ENCODE measurements at places on chromosomes 7 and 10. TPM values are rescaled to one million over a fixed set of nuclear protein-coding genes. Genes with fewer than 3 reads are reported as not detected.
A peak's percentile ranks its signal among the peaks of the same experiment; 100 is the strongest.

DNA sequence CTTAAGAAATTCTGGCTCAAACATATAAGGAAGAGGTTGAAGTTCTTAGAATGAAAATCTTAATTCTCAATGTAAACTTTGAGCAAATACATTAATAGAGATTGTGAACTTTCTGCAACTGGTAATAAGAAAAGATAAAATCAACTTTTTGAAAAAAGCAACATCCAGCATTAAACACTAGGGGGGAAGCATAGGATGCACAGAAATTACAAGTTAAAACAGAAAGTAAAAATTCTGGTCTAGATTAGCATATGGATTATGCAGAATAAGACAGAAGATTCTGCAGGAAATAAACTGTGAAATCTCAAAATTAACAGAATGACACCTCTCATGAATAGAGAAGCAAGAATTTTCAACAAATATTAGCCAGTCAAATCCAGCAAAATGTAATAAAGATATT, 38.0 kb upstream of the CAV2 start:
- no peak for DNase-seq

GRCh38 chr10:8130973-8131911, 76.8 kb downstream of the GATA3 start:
- no peak for DNase-seq

GRCh38 chr7:46281071-46281470, 360.0 kb upstream of the IGFBP3 start:
- DNase-seq = peak; percentile 18

DNA sequence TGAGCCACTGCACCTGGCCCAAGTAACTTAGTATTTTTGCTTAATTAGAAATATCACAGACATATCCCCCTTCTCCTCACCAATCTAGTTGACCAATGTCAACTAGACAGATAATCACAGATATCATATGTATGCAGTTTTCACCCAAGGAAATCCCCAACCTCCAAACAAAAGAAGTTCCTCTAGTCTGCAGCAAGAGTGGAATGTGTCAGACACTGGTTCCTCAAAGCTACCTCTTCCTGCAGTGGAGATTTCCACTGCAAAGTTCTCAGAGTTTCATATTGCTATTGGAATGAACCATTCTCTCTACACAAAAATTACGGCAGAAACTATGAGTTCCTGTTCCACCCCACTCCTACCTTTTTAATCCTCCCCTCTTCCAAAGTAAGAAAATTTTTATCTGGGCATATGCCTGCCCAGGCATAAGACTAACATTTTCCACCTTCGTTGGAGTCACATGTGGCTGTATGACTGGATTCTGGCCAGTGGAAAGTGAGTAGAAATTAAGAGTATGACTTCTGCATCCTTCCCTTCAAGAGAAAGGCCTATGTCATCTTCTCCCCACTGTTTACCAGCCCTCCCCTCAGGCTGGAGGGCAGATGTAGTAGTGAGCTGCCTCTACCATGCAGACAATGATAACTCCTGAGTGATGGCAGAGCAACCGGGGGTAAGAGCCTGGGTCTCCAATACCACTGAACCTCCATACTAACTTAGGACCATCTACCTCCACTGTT, 103.0 kb downstream of the MYOF start:
- no peak for DNase-seq

DNA sequence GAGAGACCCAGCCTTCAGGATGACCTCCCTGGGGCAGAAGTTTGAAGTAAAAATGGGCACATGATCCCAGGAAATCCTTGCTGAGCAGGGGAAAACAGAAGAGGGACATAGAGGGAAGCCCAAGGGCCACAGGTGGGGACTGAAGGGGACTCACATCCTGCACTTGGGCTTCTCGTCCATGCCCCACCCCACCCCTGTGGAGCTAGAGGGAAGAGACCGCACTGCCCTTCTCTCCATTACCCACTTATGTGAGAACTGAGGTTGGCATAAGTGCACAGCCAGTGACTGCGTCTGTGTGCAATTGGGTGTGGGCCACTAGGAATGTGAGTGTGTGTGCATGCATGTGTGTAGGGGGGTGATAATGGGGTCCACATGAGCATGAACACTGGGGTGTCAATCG, 43.4 kb upstream of the SLF2 start:
- no peak for DNase-seq

GRCh38 chr7:14024406-14024805, 34.9 kb upstream of the ETV1 start:
- no peak for DNase-seq

DNA sequence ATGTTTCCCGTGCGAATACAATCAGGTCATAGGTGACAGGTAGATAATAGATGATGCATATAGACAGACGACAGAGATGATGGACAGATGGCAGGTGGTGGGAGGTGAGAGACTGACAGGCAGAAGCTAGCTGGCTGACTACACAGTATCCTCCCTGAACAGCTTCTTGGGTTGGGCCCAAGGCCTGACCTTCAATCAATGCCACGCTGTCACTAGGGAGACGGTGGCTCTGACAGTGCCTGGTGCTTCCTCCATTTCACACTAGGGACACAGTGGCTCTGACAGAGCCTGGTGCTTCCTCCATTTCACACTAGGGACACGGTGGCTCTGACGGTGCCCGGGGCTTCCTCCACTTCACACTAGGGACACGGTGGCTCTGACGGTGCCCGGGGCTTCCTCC, 200.1 kb downstream of the DIP2C start:
- DNase-seq = no peak

DNA sequence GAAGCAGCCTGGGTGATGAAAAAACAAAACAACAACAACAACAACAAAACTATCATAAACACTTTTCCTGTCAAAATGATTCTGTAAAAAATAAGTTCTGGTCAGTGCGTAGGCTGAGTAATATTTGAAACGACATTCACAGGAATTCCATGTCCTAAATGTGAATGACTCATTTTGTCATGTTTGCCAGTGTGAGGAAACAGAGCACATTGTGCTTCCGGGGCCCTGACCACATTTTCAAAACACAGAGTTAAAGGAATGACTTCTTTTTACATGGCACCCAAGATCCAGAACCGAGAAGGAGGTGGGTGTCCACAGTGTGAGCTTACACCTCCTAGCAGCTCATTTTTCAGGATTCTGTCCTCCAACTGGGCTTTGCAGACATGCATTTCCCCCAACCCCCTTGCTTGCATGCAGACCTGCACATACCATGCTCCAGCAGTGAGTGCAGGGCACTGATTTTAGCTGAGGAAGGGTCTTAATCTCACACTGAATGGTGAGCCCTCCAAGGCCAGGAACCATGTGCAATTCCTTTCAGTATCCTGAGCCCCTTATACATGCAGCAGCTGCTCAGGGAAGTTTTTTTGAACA, 3.0 kb downstream of the CLRN3 start:
- no peak for DNase-seq

- no peak for DNase-seq
Observed at GRCh38 chr7:159060440-159060839, 84.2 kb downstream of the VIPR2 start.

DNA sequence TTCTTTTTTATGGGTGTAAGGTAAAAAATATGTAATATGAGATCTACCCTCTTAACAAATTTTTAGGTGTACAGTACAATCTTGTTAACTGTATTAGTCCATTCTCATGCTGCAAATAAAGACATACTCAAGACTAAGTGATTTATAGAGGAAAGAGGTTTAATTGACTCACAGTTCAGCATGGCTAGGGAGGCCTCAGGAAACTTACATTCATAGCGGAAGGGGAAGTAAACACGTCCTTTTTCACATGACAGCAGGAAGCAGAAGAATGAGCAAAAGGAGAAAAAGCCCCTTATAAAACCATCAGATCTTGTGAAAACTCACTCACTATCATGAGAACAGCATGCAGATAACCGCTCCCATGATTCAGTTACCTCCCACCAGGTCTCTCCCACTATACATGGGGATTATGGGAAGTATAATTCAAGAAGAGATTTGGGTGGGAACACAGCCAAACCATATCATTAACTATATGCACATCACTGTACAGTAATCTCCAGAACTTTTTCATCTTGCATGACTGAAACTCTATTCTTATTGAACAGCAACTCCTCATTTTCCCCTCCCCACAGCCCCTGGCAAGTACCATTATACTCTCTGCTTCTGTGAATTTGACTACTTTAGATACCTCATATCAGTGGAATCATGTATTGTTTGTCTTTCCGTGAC, 127.4 kb downstream of the WNT2 start:
- DNase-seq = no peak

WDR86 gene
- polyA plus RNA-seq = 1.9 TPM

C10orf143 gene
- 3.2 TPM for polyA plus RNA-seq

Measured in lung (tissue), 17 donors.